CD4-positive, alpha-beta memory T cell (primary cell): ENCODE measurements at places on chromosomes 12 and 14. TPM values are rescaled to one million over a fixed set of nuclear protein-coding genes. Genes with fewer than 3 reads are reported as not detected.

DNA sequence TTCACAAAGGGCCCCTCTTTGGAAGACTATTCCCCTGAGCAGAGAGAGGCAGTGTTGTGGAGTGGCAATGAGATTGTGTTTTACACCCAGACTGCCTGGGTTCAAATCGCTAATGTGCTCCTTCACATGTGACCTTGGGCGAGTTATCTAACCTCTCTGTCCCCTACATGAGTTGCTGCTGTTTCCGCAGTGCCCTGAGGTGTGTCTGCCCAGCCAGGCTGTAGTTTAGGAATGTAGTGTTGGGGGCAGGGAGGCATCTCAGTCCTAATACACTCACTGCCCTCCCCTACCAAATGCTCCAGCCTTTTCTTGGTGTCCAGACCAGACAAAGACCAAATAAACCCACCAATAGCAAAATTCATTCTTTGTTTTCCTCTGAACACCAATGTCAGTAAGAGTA is 78.6 kb downstream of the SLC24A4 start:
- no peak for DNase-seq

DNA sequence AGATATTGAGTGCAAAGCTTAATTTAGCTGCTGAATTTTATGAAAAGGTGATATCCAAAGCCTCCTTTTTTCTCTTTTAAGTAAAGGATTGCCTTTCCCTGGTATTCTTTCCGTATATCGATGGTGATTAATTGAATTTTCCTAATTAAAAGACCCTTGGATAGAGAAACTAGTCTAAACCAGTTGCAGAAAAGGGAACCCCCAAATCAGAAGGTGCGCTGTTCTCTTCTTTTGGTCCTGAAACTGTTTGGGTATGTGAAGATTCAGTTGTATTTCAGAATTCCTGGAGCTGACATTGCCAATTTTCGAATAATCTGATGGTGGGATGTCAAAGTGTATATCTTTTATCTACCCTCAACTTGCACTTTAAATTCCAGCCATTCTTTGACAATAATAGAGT is 1.9 kb downstream of the GPHN start:
- DNase-seq = no peak

GRCh38 chr14:54676812-54677708 is 110.1 kb downstream of the SAMD4A start:
- no peak for DNase-seq

GRCh38 chr12:53057816-53058500 is 8.1 kb downstream of the TNS2 start:
- no peak for DNase-seq

- DNase-seq = no peak
Observed at GRCh38 chr12:72330301-72330700, 58.1 kb downstream of the TRHDE start.

DNA sequence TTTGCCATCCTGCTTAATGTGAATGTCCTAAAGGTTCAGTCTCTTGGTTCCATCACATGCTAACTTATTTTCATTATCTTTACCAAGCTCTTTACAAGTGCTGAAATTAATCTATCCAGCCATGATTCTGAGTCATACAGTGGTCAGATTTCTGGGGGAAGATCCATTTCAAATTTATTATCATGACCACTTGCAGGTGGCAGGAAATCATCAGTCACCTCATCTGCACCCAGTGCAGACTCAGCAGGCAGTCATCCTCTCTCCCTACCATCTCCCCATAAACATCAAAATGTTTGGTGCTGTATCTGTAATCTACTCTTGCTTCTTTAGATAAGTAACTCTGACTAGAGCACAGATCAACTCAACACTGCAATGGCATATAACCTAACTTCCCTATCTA is 23.5 kb downstream of the ATG14 start:
- DNase-seq = no peak

DNA sequence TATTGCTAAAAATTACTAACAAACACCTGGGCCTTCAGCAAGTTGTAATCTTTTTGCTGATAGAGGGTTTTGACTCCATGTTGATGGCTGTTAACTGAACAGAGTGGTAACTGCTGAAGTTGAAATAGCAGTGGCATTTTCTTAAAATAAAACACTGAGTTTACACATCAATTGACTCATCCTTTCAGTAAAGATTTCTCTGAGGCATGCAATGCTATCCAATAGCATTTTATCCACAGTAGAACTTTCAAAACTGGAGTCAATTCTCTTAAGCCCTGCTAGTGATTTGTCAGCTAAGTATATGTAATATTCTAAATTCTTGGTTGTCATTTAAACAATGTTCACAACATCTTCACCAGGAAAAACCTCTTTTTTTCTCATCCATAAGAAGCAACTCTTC is 59.5 kb downstream of the CMAS start:
- no peak for DNase-seq

- no peak for DNase-seq
Observed at GRCh38 chr14:56243110-56243509, 124.9 kb downstream of the PELI2 start.

- DNase-seq = no peak
Observed at GRCh38 chr12:132639956-132640520, 21.5 kb downstream of the P2RX2 start.

GRCh38 chr12:43761500-43761899 is 2.7 kb downstream of the IRAK4 start:
- DNase-seq = no peak

Gene DAO
- total RNA-seq = not detected

Gene DDN
- total RNA-seq = not detected

Gene HCAR2
- total RNA-seq = not detected

Gene AGAP2
- 63.2 TPM for total RNA-seq

Gene EML5
- total RNA-seq = 5.6 TPM

Gene ATG2B
- total RNA-seq = 37.8 TPM

Gene ATP2A2
- total RNA-seq = 90.4 TPM
